ENCODE measurements at places on chromosomes 3 and 15.

DNA sequence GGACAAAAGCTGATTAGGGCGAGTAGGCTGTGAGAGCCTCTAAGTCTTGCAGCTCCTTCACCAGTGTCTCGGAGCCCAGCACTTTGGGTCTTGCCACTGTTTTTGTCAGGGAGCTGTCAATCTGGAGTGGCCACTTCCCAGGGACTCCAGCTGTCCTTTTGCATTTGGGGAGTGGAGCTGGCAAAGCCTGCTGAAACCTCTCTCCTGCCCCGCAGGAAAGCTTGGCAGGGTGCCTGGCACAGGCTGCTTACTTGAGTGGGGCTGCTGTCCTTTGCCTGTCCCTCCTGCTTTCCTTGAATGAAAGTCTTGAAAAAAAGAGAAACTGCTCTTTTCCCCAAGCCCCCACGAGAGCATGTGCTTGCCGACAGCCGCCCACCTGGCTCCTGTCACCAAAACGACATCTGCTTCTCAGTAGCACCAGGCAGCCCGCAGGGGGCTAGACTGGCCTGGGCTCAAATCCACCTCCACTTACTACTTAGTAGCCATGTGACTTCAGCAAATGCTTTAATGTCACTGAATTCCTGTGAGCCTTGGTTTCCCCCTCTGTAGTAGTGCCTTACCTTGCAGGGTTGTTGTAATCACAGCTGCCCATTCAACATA, 13.7 kb downstream of the USP13 start:
- DNase-seq, result no peak

DNA sequence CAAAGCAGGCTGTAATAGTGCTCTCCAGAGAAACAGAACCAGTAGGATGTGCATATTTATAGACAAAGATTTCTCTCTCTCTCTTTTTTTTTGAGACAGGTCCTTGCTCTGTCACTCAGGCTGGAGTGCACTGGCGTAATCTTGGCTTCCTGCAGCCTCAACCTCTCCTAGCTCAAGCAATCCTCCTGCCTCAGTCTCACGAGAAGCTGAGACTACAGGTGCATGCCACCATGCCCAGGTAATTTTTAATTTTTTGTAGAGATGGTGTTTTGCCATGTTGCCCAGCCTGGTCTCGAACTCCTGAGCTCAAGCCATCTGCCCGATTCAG, 67.1 kb upstream of the CHD2 start:
- DNase-seq, result no peak

GRCh38 chr3:113532698-113533533, 561 bp downstream of the SIDT1 start:
- peak; percentile 18 for DNase-seq

GRCh38 chr3:45486926-45487325, 98.5 kb downstream of the LARS2 start:
- DNase-seq, result no peak

DNA sequence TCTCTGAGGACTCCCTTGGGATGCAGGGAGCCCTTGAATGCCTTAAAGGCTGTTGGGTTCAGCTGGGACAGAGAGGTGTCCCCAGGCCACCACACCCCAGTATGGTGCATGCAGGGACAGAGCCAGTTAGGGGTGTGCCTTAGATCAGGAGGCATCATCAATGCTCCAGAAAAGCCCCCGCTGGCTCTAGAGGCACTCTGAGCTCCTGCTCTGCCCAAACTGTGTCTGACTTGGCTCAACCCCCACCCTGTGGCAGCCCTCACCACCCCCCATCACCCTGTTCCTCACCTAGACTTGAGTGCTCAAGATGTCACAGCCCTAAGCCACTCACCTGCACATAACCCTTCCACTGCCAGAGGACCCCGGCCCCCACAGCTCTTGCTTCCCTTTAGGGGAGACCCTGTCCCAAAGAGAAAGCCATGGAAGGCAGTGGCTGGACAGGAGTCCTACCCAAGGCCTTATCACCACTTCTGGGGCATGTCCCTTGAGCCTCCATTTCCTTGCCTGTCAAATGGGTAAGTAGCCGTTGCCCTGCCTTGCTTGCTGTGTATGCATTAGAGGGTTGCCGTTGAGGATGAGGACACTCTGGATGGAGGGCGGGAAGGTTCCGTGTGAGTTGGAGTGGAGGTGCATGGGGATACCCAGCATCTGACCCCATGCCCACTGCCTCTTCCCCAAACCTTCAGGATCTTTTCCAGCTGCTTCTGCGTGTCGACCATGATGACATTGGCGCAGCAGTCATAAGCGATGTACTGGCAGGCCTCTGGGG, 41.4 kb downstream of the ACSBG1 start:
- no peak for DNase-seq

DNA sequence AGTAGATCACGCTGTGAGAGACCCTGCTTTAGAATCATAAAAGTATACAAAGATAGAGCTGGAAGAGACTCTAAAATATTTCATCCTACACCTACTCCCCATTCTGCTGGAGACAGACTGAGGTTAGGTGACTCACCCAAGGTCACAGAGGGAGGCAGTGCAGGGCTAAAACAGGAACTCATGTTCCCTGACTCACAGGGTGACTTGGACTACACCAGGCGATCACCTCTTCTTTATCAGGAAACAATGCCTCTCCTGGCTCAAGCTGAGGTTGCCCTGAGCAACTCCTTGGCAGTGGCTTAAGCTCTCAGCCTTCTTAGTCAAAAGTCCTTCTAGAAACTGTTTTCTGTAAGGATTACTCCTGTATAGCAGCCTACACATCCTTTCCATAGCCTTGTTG, 26.4 kb upstream of the TNFAIP8L3 start:
- no peak for DNase-seq

DNA sequence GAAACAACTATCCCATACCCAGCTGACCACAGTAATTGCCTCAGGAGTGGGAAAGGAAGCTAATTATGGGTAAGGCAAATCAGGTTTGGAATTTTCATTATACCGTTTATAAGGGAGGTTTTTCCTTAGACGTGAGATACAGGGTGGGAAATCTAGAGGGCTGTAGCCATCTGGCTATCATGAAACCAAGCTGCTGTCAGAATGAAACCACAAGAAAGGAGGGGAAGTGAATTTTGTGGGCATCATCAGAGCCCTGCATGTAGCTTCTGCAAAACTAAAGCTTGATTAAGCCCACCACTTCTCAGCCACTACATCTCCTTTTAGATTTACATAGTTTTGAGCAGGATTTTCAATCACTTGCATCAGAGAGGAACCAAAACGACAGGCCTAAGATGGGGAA, 893.5 kb downstream of the TUSC7 start:
- no peak for DNase-seq

DNA sequence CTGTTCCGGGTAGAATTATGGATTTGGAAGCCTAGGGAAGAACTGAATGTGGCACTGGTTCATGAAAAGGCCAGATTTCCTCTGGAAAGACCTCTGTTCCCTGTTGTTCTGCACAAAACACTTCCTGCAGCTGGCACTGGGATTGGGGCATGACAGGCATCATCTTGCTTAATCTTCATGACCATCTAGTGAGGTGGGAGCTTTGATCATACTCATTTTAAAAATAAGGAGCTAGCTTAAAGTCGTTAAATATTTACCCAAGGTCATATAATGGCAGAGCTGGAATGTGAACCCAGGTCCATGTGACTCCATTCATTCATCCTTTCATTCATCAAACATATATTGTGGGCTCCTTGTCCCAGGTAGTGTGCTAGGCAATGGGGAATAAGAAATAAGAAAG, 40.4 kb downstream of the EBLN2 start:
- no peak for DNase-seq

DNA sequence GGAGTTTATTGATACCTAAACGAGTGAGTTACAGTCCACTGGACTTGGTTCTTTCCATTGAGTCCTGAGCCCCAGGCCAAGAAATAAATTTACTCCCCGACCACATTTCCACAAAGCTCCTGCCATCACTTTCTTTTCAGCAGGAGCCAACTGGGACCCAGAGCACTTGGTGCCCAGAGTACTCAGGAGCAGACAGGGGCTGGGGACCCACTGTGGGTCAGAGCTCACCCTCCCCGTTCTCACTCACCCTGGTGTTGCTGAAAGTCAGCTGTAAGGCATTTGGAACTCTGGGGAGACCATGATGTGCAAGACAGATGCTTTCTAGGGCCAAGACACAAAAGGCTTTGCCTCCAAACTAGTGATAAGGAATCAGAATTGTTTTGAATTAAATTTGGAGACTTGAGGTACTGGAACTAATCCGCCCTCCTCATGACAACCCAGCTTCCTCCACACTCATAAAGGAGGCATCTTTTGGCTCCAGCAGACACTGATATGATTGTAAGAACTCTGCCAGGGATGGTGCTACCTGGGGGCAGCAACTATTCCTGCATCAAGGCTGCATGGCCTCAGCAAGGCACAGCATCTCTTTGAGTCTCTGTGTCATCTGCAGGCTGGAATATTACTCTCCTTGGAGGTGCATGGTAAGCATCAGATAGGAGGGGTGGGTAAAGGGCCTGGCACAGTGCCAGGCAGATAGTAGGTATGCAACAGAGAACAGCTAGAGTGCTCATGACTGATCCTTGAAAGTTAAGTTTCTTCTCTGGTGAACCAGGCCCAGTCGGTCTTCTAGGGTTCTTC, 7.3 kb upstream of the CAMK1 start:
- no peak for DNase-seq

DNA sequence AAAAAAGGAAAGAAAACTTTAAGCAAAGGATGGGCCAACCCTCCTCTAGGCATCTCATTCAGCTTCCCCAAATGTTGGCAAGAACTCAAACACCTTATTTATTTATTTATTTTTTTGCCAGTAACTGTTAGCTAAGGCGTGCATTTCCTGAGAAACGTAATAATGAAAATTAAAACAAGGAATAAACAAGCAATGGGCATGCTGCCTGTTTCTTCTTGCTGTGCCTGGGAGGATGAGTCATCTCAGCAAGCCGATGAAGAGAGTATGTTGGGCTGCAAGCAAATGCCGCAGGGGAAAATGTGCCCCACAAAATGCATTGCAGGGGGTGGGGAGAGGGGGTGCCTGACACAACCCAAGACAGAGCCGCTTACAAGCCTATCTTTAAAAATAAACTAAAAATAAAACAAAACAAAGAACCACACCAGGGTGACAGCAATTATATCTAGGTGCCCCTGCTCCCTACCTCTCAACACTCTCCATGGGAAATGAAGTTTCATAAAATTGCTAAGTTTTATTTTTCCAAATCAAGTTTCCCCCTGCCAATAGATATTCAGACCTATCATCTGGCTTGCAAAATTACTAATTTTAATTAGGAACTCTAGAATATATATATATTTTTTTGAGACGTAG, 40.3 kb downstream of the EIF4E3 start:
- DNase-seq, result no peak

DNA sequence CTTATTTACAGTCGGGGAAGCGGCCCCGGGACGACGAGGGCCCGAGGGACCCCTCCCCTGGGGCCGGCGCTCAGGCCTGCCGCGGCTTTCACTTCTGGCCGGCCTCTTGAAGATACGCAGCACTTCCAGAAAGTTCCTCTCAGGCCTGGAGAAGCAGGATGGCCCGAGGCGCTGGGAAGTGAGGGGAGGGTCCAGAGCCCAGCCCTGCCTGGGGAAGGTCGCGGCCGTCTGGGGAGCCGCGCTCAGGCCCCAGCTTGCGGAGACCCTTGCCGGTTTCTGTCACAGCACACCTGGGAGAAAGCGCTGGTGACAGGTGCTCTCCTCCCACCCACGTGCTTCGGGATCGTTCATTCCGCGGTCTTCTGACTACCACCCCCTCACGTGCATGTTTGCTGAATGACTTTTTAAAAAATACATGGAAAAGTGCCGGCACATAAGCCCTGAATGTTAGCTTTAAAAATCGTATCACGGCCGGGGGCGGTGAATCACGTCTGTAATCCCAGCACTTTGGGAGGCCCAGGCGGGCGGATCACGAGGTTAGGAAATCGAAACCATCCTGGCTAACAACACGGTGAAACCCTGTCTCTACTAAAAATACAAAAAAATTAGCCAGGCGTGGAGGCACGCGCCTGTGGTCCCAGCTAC, 727 bp upstream of the TM2D3 start:
- DNase-seq, result no peak

DNA sequence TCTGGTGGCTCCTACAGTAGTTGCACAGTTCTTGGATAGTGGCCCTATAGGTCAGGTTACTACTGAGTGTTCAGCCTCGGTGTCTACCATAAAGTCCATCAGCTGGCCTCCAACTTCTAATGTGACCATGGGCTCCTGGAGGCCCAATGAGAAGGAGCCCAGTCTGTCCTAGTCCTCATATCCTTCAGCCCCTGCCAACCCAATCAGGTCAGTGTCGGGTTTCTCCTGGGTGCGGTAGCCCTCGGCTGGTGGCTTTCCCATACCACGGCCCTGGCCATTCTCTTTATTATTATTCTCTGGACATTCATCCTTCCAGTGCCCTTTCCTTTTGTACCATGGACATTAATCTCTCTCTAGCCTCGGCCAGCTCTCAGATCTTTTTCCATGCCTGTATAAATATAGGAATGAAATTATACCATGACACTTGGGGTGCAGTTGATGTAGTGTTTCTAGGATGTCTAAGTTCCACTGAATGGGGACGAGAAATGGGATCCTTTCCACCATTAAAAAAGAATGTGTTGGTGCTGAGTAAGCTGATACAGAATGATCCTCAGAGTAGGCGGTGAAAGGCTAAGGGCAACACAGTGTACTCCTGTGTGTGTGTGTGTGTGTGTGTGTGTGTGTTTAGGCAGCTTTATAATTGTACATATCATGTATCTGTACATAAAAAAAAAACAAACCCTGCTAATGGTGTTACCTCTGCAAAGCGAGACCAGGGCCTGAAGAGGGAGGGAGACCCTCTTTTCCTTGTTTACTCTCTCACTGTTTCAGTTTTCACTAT, 19.3 kb upstream of the NOX5 start:
- DNase-seq, result no peak

- DNase-seq, result no peak
These were observed 19.0 kb downstream of the FAN1 start for GRCh38 chr15:30922480-30923311.

GRCh38 chr3:114218006-114218405, 19.4 kb downstream of the ZNF80 start:
- no peak for DNase-seq

DNA sequence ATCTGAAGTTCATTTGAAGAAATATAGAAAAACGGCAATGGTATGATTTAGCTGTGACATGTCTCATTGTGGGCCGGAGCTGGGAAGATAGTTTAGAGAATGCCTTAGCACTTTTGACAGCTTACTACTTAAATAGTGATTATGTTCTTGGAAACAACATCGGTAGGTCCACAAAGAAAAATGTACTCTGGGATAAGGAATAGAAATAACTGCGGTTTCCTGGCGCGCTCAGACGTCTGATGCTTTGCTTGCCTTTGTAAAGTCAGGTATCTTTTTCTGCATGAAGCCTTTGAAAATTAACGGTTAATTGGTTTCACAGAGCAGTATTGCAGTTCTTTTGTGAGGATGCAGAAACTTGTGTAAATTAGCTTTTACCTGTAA, 1.4 kb downstream of the USP3 start:
- no peak for DNase-seq

DNA sequence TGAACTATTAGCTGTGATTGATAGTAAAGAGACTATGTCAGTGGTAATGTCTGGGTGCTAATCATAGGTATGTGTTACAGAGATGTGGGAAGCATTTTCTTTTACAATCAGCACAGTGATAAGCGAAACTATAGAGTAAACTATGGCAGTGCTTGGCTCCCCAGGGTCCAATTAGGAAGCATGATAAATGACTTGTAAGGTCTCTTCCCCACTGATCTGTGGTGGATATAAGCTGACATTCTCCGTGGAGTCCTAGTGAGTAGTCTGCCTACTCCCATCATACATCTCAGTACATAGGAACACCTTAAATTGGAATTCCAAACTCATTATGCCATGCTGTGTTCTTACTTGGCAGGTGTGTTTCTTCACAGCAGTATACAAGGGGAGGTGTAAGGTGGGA, 204.2 kb downstream of the GAP43 start:
- DNase-seq, result no peak
